Stimulated activated CD4-positive, alpha-beta T cell treated with anti-CD3 and anti-CD28 coated beads, Interleukin-2, amount 100 ng/mL, for 4 hours (primary cell): ENCODE measurements at places on chromosomes 16 and 17.

DNA sequence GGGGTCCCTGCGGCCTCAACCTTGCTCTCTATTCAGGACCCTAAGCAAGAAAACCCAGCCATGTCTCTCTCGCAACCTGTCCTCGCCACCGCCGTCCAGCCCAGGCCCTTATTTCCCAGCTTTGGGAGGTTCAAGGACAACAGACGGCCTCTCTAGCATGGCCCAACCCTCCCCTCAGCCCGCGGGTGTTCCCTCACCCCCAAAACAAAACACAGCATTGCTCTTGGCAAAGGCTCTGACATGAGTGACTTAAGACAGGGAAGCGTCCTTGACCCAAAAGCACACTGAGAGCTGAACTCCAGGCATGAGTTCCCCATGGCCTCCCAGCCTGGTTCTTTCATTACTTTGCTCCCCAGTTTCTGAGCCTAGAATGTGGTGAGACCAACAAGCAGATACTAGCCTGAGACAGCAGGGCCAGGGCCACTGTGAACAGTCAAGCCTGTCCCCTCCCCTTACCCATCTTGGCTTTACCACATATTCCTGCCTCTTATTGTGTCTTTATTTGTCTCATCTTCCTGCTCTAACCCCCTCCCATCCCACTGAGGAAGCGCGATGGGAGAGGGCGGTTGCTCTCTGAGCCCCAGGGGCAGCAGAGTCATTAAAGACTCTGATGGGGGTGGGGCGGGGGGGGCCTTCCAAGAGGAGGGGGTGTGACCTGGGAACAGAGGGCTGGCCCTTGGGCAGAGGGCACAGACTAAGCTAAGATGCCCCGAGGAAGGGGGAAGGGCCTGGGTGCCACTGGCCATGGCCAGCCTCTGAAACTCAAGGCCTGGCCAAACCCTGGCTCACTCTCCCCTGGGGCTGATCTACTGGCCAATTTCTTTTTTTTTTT, 11.8 kb downstream of the SREBF1 start:
- DNase-seq, result no peak

DNA sequence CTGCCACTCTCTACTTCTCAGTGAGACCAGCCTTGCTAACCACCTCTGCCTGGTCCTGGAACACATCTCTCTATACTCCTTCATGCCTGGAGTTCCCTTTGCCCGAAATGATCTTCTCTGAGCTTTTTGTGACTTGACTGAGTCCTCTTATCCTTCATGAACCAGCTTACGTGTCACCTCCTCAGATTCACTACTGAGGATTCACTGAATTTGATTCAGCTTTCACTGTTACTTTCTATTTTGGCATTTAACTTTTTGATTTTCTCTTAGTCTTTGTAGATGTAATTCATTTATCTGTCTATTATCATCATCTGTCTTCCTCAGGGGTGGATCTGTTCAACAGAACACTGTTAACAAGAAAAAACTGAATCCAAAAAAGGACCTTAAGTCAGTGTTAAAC, 95.6 kb downstream of the RPGRIP1L start:
- no peak for DNase-seq

DNA sequence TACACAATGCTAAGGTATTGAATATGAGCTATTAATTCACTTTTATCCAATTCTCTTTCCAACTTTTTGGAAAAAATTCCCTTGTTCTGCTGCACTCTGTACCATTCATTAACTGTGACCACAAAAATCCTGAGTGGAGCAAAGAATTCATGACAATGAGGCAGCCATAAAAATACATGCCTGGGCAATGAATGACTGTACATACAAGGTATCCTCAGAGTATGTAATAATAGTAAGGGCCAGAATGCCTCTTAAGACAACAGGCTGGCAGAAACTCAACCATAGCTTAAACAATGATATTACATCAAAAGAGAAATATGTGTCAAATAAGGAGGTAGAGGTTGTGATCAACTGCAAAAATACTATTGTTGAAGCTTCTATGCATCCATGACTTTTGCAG, 74.7 kb upstream of the CA10 start:
- no peak for DNase-seq

GRCh38 chr17:42848093-42848492, 2.9 kb upstream of the AOC3 start:
- no peak for DNase-seq

DNA sequence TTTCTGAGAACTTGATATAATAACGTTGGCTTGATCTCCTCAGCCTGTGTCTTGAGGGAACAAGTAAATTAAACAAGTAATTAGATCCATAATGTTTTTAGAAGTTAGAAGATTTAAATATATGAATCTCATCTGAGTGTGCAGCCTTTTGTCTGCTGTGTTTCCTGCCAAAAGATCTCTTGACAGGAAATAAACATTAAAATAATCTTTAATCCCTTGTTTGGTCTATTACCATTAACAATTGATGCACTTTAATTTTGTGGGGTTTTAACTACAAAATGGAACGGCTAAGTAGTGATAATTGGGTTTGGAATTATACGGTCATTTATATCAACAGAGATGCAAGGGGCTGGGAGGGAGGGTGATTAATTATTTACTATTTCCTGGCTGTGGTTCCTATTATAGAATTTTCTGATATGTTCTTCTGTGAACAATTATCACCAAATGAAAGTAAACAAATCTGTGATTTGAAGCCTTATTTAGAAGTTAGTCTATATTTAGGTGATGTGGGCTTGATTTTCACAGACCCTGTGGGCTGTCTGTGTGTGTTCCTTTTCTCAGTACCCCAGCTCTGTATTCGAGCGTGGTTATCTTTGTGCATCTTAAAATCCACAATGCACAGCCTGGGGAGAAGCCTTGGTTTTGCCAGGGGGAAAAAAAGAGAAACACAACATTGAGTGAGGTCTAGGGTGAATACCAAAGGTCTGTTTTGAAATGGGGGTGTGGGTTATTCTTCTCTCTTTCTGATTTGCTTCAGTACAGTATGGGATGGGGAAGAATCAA, 556.1 kb downstream of the WWOX start:
- no peak for DNase-seq

DNA sequence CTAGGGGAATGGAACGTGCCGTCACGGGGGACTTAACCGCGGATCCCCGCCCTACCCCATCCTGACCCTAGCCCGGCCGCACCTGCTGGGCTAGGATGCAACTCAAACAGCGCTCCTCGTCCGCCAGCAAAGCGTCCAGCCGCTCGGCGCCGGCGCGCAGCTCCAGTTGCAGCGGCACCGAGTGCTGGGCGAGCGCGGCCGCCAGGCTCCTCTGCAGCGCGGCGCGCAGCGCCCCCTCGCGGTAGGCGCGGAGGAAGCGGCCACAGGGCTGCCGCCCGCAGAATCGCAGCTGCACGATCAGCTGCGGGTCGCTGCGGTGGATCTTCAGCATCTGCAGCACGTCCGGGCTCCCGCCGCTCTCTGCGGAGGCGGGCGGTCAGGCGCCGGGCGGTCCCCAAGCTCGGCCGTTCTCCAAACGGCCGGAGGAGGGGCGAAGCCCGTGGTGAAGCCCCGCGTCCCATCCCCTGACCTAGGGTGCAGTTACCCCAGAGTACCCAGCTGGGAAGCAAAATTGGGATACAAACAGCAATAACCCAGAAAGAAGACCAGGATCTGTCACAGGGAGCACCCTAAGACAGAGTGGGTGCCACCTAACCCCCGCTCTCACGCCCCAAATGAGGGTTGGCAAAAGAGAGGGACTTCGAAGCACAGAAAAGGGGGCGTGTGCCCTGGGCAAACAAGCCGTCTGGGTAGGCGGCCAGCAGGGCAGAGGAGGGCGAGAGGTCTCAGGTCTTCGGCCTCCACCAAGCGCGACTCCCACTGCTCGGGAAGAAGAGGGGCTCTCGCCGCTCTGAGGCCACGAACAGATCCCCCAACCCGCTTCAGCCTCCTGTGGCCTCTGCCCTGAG, 4.2 kb downstream of the TRADD start:
- DNase-seq, result peak; percentile 71

DNA sequence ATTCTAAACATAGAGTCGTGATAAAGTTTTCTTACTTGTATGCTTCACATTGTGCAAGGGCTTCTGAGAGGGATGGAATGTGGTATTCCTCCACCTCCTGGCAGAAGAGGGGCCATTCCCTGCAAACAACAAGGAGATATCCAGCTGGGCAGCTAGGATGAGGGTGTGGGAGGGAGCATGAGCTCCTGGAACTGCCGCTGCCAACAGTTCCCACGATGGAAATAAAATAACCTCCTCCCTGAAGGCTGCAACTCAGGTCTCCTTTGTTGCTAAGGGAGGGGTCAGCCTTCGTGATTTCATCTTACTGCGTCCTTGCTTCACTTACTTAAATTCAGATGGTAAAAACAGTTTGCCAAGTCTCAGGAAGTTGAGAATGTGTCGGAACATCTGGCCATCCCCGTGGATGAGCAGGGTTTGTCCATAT, 15.6 kb downstream of the PLEKHG4 start:
- DNase-seq, result no peak
